ENCODE measurements at places on chromosomes 11 and 22.
A peak's percentile ranks its signal among the peaks of the same experiment; 100 is the strongest.

- DNase-seq = no peak
These were observed 119.8 kb downstream of the KCNQ1OT1 start for GRCh38 chr11:2580061-2580421.

DNA sequence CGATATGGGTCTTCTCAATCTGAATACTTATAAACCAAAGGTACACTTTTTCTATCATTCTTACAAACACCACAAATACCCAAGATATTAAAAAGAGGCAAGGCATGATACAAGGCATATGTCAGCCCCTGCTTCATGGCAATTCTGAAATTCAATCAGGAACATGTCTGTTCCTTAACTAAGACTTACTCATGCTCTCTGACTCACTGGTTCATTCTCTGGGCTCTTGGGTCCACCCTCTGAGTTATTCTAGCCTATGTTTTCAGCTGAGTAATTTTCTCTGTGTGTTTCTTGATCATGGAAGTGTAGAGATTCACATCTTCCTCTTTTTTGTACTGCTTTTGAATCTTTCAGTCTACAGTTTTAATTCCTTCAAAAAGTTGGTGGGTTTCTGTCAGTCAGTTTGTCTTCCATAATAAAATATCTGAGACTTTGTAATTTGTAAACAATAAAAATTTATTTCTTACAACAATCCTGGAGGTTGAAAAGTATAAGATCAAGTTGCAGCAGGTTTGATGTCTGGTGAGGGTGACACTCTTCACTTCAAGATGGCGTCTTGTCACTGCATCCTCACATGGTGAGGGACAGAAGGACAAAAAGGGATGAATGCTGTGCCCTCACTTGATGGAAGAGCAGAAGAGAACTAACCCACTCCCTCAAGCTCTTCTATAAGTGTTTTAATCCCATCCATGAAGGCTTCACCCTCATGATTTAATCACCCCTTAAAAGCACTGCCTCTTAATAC is 211.7 kb downstream of the FAM76B start:
- DNase-seq = no peak

- no peak for DNase-seq
These were observed 71.2 kb downstream of the MICAL3 start for GRCh38 chr22:17953147-17953546.

GRCh38 chr11:126167488-126167887 is 44.0 kb downstream of the RPUSD4 start:
- DNase-seq = no peak

- DNase-seq = peak; percentile 62
These were observed 52.4 kb downstream of the CACNA1I start for GRCh38 chr22:39622881-39623367.

GRCh38 chr11:61460474-61460881 is 30.6 kb downstream of the SDHAF2 start:
- DNase-seq = no peak

GRCh38 chr11:109076870-109077269 is 345.1 kb upstream of the C11orf87 start:
- no peak for DNase-seq

DNA sequence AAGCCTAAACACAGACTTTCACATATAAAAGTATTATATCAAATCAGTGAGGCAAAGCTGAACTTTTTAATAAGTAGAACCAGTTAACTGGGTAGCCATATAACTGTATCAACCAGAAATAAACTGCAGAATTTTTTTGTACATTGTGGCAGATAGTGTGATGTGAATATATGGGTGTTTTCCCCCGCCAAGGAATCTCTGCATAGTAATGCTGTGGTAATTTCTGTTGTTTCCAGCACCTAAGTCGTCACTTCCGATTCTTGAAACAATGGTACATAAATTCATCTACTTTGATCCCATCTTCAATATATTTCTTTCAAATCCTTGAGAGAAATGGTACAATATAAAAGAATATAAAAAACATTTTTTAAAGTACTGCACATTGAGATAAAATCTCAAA is 39.6 kb downstream of the NARS2 start:
- no peak for DNase-seq

All from GM12891 (cell line).